ENCODE measurements at places on chromosomes 6 and 20.

DNA sequence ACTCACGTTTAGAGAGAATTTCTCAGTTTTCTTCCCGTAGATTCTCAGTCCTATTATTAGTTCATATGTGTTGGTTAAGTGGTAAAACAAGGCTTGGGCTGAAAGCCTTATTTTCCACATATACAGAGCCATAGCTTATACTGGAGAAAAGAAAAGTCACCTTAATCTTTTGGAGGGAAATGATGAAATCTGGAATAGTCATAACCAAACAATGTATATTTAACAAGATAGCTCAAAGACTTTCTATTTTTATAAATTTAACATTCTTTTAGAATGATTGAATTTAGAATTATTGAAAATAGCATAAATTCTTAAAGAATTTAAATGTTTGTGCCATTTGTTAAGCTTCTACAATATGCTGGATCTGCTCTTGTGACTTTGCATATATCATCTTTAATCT lies 85.8 kb downstream of the CDKAL1 start:
- no peaks in the 10 kb centered on the region for H3K4me1 ChIP-seq
- no peak overlapping the region for H3K27ac ChIP-seq
- H3K27me3 ChIP-seq = no peaks in the 10 kb centered on the region
- no peaks in the 10 kb centered on the region for H3K36me3 ChIP-seq
- DNase-seq = no peak

- peak overlapping the region; percentile 70 for H3K4me3 ChIP-seq
- H3K27me3 ChIP-seq = peaks cover 100% of the 10 kb centered on the region
- no peaks in the 10 kb centered on the region for H3K36me3 ChIP-seq
- H3K27ac ChIP-seq = no peak overlapping the region
- DNase-seq = peak; percentile 44
Observed at GRCh38 chr6:165988757-165989456, 178.7 kb downstream of the TBXT start.

- no peak for DNase-seq
- H3K36me3 ChIP-seq = no peaks in the 10 kb centered on the region
- H3K27ac ChIP-seq = no peak overlapping the region
Observed at GRCh38 chr6:157481865-157482249, 100.9 kb downstream of the ZDHHC14 start.

DNA sequence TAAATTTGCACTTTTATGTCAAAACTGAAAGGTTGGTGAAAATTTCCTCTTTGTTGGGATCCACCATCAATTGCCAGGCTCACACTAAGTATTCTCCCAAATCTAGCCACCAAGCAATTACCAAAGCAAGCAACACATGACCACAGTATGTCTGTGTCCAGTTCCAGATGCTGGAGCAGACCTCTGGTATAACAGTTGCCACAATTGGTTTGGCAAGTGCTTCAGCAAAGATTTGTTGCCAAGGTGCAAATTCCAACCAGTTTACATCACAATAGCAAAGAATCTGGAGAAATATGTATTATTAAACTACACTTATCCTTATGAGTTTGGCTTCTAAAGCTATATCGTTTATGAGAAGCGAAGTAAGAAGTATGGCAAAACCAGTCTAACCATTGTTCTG lies 6.4 kb downstream of the GTF2H5 start:
- no peak overlapping the region for H3K4me3 ChIP-seq
- no peak for DNase-seq
- H3K27me3 ChIP-seq = no peaks in the 10 kb centered on the region

DNA sequence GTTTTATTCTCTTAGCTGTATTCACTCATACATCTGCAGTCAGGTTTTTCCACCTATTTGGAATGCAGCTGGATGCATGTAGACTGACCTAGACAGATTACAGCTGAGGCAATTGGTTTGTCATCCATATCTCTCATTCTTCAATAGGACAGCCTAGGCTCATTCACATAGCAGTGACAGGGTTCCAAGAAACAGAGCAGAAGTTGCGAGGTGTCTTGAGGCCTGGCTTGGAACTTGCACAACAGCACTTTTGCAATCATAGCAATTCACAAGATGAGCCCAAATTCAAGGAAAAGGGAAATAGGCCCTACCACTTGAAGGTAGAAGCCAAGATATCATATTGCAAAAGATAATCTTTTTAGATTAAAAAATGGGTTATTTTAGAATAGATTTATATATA lies 508.9 kb upstream of the JAG1 start:
- no peak overlapping the region for H3K4me3 ChIP-seq
- DNase-seq = no peak
- H3K4me1 ChIP-seq = no peaks in the 10 kb centered on the region
- no peaks in the 10 kb centered on the region for H3K27me3 ChIP-seq
- no peak overlapping the region for H3K27ac ChIP-seq

- no peaks in the 10 kb centered on the region for H3K36me3 ChIP-seq
- H3K27ac ChIP-seq = no peak overlapping the region
- H3K4me1 ChIP-seq = peaks cover 32% of the 10 kb centered on the region
- no peak overlapping the region for H3K4me3 ChIP-seq
Observed at GRCh38 chr20:17856837-17857605, 111.6 kb downstream of the SNX5 start.

GRCh38 chr6:18330548-18331081 lies 56.5 kb upstream of the RNF144B start:
- no peak overlapping the region for H3K27ac ChIP-seq
- H3K27me3 ChIP-seq = no peaks in the 10 kb centered on the region
- no peak for DNase-seq
- no peak overlapping the region for H3K4me3 ChIP-seq
- H3K36me3 ChIP-seq = no peaks in the 10 kb centered on the region
- H3K4me1 ChIP-seq = peaks cover 16% of the 10 kb centered on the region

- no peaks in the 10 kb centered on the region for H3K4me1 ChIP-seq
- no peak overlapping the region for H3K27ac ChIP-seq
- DNase-seq = no peak
- H3K4me3 ChIP-seq = no peak overlapping the region
- H3K27me3 ChIP-seq = no peaks in the 10 kb centered on the region
Observed at GRCh38 chr20:9236458-9236857, 167.6 kb downstream of the PLCB4 start.

GRCh38 chr20:52744441-52744840 lies 227.7 kb upstream of the TSHZ2 start:
- H3K36me3 ChIP-seq = no peaks in the 10 kb centered on the region
- no peak overlapping the region for H3K4me3 ChIP-seq
- DNase-seq = no peak
- H3K27me3 ChIP-seq = no peaks in the 10 kb centered on the region
- H3K27ac ChIP-seq = no peak overlapping the region

DNA sequence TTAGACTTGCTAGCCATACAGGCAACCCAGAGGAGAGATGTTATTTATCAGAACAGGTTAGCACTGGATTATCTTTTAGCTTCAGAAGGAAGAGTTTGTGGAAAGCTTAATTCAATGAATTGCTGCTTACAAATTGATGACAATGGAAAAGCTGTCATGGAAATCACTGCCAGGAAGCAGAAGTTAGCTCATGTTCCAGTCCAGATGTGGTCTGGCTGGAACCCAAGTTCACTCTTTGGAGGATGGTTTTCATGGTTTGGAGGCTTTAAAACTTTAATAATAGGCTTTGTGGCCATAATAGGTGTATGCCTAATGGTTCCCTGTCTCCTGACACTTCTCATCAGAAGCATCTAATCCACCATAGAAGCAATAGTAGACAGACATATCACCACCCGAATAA lies 699.0 kb downstream of the PHF3 start:
- no peaks in the 10 kb centered on the region for H3K4me1 ChIP-seq
- no peaks in the 10 kb centered on the region for H3K36me3 ChIP-seq
- DNase-seq = no peak
- H3K4me3 ChIP-seq = no peak overlapping the region
- no peak overlapping the region for H3K27ac ChIP-seq
- no peaks in the 10 kb centered on the region for H3K27me3 ChIP-seq

DNA sequence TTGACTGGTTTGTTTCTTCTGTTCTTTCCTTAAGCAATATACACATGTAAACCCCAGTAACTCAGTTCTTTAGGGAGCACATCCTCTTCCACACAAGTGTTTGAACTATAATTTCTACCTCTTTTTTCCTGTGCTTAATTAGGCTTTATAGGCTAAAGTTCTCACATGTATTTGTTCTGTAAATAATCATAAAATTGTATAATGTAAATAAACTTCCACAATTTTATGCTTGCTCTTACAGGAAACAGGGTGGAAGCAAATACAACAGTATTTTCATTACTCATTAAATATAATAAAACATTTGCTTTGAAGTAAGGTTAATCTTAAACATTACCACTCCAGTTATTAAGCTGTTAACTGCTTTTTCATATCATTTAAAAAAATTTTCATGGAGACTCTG lies 26.9 kb downstream of the GPRC6A start:
- no peaks in the 10 kb centered on the region for H3K27me3 ChIP-seq
- no peak for DNase-seq
- H3K36me3 ChIP-seq = no peaks in the 10 kb centered on the region
- H3K4me3 ChIP-seq = no peak overlapping the region
- peaks cover 9% of the 10 kb centered on the region for H3K4me1 ChIP-seq

DNA sequence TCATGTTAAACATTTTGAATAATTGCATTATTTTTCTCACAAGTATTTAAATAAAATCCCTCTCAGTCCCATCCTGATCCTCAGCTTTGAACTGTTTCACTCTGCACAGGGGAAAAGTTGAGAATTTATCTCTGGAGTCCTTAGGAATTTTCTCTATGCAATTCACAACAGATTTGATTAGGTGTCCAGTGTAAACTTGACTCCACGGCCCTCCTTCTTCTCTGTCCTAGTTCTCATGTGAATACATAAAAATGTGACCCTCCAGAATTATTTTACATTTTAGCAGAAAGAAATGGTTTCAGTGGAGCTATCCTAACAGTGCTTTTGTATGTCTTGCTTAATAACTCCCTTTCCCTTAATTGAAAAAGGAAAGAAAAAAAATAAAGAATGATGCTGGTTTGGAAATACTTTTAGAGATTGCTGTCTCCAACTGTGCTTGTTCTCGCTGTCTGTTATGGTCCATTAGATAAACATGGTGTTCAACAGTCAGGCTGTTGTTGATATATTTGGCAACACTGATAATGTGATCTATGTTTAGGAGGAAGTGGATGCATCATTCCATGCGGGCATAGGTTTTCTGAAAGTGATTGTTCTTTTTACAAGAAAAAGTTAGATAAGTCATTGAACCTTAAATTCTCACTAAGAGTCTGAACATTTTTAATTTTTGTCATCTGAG lies 599.4 kb upstream of the CITED2 start:
- no peaks in the 10 kb centered on the region for H3K36me3 ChIP-seq
- H3K27me3 ChIP-seq = no peaks in the 10 kb centered on the region
- no peak overlapping the region for H3K27ac ChIP-seq
- no peaks in the 10 kb centered on the region for H3K4me1 ChIP-seq
- DNase-seq = no peak

DNA sequence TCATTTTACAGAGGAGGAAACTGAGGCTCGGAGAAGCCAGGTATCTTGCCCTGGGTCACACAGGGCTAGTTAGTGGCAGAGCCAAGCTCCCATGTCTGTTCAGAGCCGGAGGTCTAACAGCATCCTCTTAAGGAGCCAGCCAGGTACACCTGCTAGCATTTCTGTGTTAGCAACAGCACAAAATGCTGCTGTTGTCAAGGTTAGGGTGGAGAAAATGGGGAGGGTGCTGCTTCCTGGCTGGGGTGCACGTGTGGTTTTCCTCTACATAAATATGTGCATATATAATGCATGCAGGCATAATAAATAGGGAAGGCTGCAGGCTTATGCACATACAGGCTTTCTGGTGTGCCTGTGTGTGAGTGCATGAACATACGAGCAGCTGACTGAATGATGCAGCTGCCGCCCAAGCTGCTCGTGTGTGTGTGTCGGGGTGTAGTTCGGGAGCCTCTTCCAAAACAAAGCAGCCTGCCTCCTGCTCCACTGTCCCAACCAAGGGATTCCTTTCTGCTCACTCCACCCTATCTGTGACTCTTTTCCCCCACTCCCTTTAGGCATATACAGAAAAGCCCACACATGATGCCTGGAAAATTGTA lies 86.6 kb downstream of the CD40 start:
- no peaks in the 10 kb centered on the region for H3K36me3 ChIP-seq
- peaks cover 16% of the 10 kb centered on the region for H3K27me3 ChIP-seq
- H3K4me3 ChIP-seq = no peak overlapping the region
- peaks cover 14% of the 10 kb centered on the region for H3K4me1 ChIP-seq

DNA sequence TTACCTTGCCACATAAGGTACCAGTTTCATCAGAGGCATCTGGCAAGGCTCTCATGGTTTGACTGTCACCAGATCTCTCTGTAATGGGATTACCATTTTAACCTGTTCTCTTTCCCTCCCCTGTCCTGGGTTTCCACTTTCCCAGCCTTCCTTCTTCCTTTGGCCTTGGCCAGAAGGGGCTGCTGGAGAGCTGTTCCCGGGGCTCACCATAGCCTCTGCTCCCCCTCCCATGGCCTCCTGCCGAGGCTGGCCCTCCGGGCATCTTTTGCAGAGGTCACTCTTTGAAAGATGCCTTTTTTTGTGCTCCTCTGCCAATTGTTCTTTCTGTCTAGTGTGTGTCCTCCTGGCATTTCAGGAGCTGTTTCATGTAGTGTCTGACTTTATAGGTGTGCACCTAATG lies 100.7 kb upstream of the SCP2D1 start:
- H3K27me3 ChIP-seq = no peaks in the 10 kb centered on the region
- H3K4me1 ChIP-seq = peaks cover 2% of the 10 kb centered on the region
- no peaks in the 10 kb centered on the region for H3K36me3 ChIP-seq

DNA sequence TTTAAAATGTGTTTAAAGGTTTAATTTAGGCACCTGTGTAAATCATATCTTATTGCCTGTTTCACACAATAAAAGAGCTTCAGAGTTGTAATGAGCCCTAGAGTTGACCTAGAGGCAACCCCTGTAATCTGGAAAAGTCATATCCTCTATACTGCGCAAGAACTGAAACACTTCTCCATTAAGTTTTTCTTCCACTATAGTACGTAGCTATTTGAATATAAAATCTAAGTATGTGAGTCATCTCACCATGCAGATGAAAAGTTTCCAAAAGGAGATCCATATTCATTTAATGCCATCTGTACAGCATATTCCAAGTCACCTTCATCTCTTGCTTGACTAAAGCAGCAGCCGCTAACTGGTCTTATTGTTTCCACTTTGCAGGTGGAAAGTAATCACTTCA lies 26.0 kb upstream of the TAAR1 start:
- H3K4me1 ChIP-seq = 0 out of 2 replicates have a peak, but pooled peaks cover 5% of the 10 kb centered on the region
- H3K4me3 ChIP-seq = no peak overlapping the region
- no peaks in the 10 kb centered on the region for H3K36me3 ChIP-seq
- H3K27ac ChIP-seq = no peak overlapping the region
- DNase-seq = no peak

DNA sequence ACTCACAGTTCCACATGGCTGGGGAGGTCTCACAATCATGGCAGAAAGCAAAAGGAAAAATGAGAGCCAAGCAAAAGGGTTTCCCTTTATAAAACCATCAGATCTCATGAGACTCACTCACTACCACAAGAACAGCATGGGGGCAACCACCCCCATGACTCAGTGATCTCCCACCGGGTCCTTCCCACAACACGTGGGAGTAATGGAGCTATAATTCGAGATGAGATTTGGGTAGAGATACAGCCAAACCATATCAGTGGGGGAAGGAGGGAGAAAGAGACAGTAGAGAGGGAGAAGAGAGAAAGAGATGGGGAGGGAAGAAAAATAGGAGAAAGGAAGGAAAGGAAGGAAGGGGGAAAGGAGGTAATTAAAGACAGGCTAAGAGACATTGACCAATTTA lies 30.1 kb downstream of the GMDS start:
- 0 out of 2 replicates have a peak, but pooled peaks cover 5% of the 10 kb centered on the region for H3K4me1 ChIP-seq
- no peaks in the 10 kb centered on the region for H3K27me3 ChIP-seq
- no peak for DNase-seq

Measured in GM23338 (cell line).